ENCODE measurements at places on chromosomes 5 and 9. TPM values are rescaled to one million over a fixed set of nuclear protein-coding genes. Genes with fewer than 3 reads are reported as not detected.
A peak's percentile ranks its signal among the peaks of the same experiment; 100 is the strongest.

- no peak for DNase-seq
Observed at GRCh38 chr9:123465304-123465703, 109.3 kb downstream of the CRB2 start.

Gene LCP2
- 198 TPM for polyA plus RNA-seq

DNA sequence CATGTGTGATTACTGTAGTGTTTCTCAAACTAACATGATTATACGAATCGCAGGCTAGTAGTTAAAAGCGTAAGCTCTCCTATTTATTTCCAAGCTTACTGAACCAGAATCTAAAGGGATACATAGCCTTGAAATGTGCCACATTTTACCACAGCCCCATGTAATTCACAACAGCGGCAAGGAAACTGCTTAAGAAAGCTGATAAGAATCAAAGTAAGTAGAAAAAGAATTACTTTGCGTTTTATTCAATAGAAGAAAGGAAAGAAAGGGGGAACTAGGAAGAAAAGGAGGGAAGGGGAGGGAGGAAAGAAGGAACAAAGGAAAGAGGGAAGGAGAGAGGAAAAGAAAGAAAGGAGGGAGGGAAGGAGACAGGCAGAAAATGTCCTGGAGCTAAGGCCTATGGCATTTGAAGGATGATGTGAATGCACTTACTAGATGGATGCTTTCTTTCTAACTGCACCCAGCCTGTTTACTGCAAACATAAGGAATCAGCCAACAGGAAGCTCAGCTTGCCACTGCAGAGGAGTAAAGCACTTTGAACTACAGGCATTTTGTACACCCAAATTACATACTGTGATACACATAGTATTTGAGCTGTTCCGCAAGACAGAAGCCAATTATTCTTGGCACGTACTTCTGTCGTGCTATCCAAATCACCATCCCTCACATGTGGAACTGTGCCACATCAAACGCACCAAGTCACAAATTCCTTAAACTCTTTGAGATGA is 521.7 kb downstream of the RAB3C start:
- no peak for DNase-seq

DNA sequence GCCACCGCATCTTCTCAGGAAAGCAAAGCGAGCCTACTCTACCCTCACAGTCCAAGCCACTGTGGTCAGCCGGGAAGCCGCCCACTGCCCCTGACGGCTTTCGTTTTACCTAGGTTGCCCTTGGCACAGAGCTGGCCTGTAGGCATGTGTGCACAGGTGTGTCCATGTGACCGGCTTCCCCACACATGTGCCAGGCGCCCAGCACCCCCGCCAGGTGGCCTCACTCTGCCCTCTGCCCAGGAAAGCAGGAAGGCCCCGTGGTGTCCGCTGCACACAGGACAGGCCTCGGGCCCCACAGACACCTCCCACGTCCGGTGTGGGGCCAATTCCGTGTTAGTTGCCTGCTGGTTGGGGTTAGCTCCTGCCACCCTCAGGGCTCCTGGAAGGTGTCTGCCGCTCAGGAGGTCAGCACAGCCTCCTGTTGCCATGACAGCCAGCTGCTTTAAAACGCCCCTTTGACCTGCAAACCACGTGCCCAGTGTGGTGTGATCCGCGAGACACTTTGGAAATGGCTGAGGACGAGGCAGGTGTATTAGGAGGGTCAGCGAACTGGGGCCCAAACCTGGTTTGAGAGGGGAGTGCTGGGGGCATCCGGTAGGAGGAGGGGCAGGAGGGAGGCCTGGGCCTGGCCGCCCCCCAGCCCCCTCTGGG is 28.7 kb downstream of the TPPP start:
- no peak for DNase-seq

Gene SAP30L
- polyA plus RNA-seq, result 35.6 TPM

- DNase-seq, result peak; percentile 35
Observed at GRCh38 chr9:125190361-125190801, 778 bp upstream of the PPP6C start.

Gene C9orf43
- polyA plus RNA-seq, result 0.81 TPM

DNA sequence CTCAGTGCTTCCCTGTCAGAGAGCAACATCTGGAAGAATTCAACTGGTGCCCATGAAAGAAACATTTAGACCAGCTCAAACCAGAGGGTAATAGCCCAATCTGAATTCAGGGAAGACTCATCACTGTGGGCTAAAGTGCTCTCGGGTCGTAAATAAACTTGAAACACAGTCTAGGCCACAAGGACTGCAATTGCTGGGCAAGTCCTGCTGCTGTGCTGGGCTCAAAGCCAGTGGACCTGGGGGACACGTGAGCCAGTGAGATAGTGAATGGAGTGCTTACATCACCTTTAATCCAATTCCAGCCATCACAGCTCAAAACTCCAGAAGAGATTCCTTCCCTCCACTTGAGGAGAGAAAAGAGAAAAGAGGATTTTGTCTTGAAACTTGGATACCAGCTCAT is 78.1 kb upstream of the DAP start:
- no peak for DNase-seq

DNA sequence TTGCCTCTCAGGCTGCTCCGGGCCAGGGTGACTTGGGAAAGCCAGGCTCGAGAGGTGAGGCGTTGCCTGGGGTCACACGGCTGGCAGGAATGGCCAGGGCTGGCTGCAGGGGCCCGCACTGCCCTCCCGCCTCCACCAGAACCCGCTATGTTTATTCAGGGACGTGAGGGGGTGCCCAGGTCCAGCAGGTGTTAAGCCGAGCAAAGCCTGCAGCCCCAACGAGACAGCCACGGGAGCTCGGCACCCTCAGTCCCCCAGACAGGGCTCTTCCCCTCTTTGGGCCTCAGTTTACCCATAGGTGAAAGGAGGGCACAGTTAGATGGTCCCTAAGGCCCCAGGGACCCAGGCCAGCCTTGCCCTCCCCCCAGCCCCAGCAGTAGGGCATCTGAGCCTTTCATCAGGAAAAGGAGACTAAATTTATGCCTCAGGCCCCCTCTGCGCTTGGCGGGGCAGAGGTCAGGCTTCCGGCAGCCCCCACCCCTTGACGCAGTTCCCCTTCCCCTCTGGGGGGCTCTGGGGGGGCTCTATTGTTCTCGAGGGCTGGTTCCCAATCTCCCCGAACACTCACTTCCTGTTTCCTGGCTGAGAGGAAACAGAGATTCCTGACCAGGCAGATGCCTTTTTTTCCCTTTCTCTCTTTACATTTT is 7.1 kb upstream of the EGFL7 start:
- DNase-seq, result no peak

Gene BARHL1
- polyA plus RNA-seq, result not detected

DNA sequence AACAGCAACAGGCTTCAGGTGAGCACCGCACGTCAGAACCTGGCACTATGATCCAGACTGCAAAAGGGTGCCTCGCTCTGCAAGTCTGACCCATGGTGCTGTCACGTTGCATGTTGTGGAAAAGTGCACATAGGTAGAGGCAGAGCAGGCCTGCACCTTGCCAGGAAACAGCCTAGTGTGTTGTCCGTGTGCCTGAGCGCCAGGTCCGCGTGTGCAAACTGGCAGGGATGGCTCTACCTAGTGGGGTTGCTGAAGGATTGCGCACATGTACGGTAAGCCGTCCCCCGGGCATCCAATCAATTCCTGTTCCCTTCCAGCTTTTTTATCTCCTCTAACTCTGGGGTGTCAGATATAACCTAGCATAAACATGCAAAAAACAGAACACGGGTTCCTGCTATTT is 219.5 kb downstream of the NXNL2 start:
- no peak for DNase-seq

- no peak for DNase-seq
Observed at GRCh38 chr5:86979811-86980411, 287.8 kb upstream of the RASA1 start.

All from naive thymus-derived CD8-positive, alpha-beta T cell (primary cell).